ENCODE measurements at places on chromosomes 5 and 9.

DNA sequence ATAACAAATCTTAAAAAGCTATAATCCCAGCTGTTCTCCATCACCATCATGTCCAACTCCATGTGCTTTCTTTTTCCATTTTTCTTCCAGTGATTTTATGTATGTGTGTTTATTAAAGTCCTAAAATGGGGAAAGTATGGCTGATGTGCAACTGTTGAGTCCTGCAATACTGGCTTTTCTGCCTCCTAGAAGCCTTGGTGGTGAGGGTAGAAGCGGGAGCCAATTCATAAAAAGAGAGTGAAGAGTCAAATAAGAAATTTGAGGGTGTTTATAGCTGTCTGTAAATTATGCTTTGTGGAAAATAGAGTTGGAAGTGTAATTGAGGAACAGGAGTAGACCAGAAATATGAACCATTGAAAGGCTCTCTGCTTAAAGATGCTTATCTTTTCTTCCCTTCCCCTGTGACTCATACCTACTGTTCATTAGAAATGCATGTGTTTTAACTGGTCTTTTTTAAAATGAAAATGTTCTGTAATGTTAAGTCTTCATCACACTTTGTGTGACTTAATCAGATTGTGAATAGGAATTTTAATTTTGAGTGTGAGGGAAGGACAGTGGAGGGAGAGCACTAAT lies 80.1 kb downstream of the ZCCHC7 start:
- H3K27ac ChIP-seq: no peak overlapping the region
- no peak overlapping the region for H3K4me3 ChIP-seq
- DNase-seq: no peak
- H3K4me1 ChIP-seq: peaks cover 9% of the 10 kb centered on the region

DNA sequence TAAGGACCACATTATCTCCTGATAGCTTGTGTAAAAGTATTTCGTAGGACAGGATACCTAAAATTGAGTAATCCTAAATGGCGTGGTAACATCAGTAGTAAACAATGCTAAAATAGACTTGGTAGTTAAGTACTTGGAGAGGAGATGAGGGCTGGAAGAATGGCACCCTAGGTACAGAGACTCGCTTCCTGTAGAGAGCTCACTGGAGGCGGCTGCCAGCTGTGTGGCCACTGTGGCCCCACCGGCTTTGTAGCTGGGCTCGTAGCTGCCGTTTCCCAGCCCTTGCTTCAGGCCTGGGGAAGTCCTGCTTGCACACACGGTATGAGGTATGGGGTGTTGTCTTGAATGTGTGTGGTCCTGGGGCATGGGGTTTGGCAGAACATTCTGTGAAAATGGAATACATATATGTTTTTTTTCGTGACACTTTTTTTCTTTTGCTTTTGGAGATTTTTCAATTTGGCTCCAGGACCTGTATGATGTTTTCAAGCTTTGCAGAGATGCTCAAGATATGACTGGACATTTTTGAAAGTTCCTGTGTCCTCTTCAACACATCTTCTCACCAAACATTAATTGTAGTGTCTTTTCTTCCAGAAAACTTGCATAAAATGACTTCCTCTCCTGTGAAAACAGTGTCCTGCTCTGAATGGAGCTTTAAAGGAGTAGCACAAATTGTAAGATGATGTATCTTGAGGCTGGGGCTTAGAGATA lies 58.0 kb downstream of the RCL1 start:
- peaks cover 63% of the 10 kb centered on the region for H3K36me3 ChIP-seq
- H3K27me3 ChIP-seq: no peaks in the 10 kb centered on the region
- no peak overlapping the region for H3K27ac ChIP-seq
- DNase-seq: no peak

DNA sequence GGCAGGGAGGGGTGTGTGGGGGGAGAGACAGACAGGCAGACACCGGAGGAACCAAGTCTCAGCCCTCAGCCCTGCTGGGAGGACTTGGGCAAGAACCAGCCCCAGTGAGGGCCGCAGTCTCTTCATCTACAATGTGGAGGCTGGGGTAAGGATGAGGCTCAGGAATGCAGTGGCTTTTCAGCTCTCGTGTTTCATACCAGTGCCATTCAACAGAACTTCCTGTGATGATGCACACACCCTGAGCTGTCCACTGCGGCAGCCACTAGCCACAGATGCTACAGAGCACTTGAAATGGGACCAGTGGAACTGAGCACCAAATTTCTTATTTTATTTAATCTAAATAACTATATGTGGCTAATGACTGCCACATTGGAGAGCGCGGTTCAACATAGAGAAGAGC lies 10.7 kb downstream of the CAMK2A start:
- no peaks in the 10 kb centered on the region for H3K27me3 ChIP-seq
- no peak overlapping the region for H3K4me3 ChIP-seq
- no peak overlapping the region for H3K27ac ChIP-seq
- DNase-seq: no peak

- H3K4me3 ChIP-seq: no peak overlapping the region
- no peak overlapping the region for H3K27ac ChIP-seq
- no peaks in the 10 kb centered on the region for H3K27me3 ChIP-seq
- no peak for DNase-seq
Observed at GRCh38 chr5:14261856-14262611, 118.9 kb downstream of the TRIO start.

GRCh38 chr5:135225856-135226560 lies 173.0 kb downstream of the MACROH2A1 start:
- H3K27ac ChIP-seq: no peak overlapping the region
- no peaks in the 10 kb centered on the region for H3K27me3 ChIP-seq
- peaks cover 10% of the 10 kb centered on the region for H3K4me1 ChIP-seq
- no peaks in the 10 kb centered on the region for H3K36me3 ChIP-seq

- no peaks in the 10 kb centered on the region for H3K4me1 ChIP-seq
- no peak overlapping the region for H3K4me3 ChIP-seq
- no peak for DNase-seq
- no peaks in the 10 kb centered on the region for H3K27me3 ChIP-seq
- no peak overlapping the region for H3K27ac ChIP-seq
- H3K36me3 ChIP-seq: no peaks in the 10 kb centered on the region
Observed at GRCh38 chr9:100756217-100756616, 178.3 kb downstream of the CAVIN4 start.
